ENCODE measurements at places on chromosomes 7 and 10.

DNA sequence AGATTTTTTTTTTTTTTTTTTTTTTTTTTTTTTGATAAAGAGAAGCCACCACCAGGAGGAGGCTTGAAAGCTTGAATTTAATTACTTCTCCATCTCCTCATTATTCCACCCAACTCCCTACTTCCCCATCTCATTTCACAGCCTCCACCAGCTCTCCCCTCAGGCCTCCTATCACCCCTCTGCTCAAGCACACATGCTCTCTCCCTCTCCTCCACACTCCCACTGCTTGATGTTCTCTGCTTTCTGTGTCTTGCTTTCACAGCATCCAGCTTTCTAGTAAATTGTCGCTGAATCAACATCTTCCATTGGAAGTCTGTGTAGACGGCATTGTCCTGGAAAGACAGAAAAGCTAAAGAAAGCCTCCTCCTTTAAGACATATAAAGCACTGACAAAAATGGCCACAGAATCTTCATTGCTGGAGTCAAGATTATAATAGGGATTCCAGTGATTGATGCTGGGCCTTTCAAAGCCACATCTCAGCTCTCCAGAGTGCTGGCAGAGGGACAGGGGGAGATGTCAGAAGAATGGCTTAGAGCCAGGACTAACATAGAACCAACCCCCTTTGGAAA is 58.3 kb downstream of the DOCK4 start:
- no peak for DNase-seq

- DNase-seq = no peak
These were observed 11.4 kb downstream of the AKR1C3 start for GRCh38 chr10:5105626-5106025.

DNA sequence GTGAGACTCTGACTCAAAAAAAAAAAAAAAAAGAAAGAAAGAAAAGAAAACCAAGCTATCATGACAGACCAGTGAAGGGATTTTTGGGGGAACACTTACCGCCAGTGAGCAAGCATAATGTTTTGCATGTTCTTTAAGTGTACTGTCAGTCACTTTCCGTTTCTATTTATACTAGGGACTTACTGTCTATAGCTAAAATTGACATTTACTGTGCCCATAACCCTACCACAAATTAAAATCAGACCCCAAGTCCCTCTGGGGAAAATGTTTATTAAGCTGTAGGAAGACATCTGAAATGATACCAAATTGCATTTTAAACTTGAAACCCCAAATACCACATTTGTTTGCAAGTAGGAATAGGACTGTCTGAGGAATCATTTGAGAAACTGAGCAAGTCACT is 252.8 kb downstream of the TRIL start:
- DNase-seq = no peak

- DNase-seq = no peak
These were observed 258.7 kb downstream of the GFRA1 start for GRCh38 chr10:116014326-116014725.

DNA sequence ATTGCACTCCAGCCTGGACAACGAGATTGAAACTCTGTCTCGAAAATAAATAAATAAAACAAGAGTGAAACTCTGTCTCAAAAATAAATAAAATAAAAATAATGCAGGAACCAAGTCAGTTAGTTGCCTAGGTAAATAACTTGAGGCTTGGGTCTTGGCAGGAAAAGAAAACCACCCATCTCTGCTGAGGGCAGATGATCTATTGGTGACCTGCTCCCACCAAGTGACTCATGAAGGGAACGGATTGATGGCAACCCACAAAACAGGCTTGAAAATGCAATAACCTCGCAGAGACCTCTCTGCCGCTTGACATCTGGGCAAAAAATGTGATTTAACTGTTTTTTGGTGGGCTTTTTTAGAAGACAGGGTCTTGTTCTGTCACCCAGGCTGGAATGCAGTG is 86.6 kb downstream of the CALN1 start:
- DNase-seq = no peak

DNA sequence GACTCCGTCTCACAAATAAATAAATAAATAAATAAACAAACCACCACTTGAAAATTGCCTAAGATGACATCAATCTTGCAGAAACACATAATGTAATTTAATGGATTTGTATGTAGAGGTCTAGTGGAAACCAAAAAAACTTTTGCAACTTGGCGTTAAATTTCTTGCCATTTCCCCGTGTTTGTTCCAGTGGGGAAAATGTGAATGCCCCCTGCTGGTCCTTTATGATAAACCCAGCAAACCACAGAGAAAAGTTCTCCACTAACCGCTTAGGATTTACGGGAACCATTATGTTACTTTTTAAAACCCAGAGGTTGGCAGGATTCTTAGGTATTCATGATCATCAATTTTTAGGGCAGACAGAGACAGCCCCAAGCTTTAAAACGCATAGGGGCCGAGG is 32.5 kb downstream of the LAMB4 start:
- DNase-seq = no peak

All from stimulated activated CD4-positive, alpha-beta T cell treated with anti-CD3 and anti-CD28 coated beads, Interleukin-2, amount 100 ng/mL, for 48 hours (primary cell).